ENCODE measurements at places on chromosomes 16 and 17. TPM values are rescaled to one million over a fixed set of nuclear protein-coding genes. Genes with fewer than 3 reads are reported as not detected.

DNA sequence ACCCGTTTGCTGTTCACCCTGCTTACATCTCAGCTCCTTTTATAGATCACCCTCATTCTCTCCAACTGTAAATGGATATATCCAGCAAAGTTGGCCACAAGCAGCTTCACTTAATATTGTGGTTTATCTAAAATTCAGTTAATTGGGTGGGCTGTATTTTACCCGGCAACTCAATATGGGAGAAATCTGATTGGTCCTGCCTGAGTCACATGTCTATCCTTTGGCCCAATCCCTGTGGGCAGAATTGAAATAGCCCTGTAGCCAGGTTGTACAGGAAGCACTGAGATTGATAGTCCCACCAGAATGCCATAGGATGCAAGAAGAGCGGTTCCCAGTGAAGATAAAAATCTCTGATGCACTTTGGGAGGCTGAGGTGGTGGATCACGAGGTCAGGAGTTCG is 73.2 kb downstream of the AIPL1 start:
- DNase-seq = no peak

GRCh38 chr17:50316016-50316587 is 29.8 kb upstream of the XYLT2 start:
- no peak for DNase-seq

GRCh38 chr17:67574658-67575293 is 143.0 kb upstream of the NOL11 start:
- DNase-seq = no peak

DNA sequence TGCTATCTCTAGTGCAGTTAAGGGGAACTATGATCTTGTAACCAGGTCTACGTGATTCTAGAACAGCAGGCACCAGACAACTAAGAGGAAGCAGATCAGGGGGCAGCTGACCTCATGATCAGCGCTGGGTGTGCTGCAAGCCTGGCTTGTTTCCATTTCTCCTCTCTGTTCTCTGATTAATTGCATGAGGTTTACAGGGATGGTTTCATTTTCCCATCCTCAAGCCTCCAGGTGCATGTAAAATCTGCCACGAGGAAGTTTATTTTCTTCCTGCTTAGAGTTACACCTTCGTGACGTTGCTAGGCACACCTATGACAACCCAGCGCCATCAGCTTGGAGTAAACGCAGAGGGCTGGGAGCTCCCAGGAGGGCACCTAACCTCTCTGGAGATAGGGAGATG is 4.3 kb upstream of the NUPR1 start:
- DNase-seq = no peak

DNA sequence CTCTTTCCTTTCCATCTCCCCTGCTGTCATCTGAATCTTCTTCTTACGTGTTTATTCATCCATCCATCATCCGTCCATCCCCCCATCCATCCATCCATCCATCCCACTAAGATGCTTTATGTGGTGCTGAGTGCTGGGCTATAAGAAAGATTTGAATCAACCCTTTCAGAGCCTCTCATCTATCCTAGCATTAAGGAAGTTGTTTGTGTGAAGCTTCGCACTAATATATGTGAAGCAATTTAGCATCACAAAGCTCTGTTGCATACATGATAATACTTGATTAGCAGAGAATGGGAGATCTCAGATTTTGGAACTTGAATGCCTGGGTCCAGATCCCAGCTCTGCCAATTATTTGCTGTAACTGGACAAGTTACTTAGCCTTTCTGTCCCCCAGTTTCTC is 255.7 kb downstream of the SHISA9 start:
- DNase-seq = no peak

GRCh38 chr17:61720016-61720795 is 129.2 kb upstream of the NACA2 start:
- no peak for DNase-seq

GRCh38 chr17:18280766-18281371 is 20.4 kb downstream of the MIEF2 start:
- DNase-seq = no peak

DNA sequence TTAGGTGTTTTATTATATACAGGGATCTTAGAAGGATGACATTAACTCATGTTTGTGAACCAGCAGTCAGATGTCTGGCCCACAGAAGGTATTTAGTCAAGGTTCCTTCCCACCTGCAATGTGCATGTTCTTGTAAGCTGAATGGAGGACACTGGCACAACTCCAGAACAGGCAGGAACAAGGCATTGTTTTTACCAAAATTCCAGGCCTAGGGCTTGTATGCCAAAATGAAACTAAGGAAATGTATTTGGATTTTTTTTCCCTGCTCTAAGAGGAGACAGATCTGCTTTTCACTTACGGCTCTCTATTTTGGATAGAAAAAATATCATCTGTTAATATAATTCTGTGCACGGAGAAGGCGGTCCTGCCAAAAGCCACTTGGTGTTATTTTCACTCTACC is 312.5 kb downstream of the GRIN2A start:
- DNase-seq = no peak

- no peak for DNase-seq
These were observed 9.3 kb downstream of the CTRB2 start for GRCh38 chr16:75197522-75198134.

Gene SPNS2
- not detected for total RNA-seq

Gene TMC8
- total RNA-seq = not detected

Gene ATAD5
- total RNA-seq = 7.2 TPM

Gene DNAAF8
- total RNA-seq = 0.26 TPM

Gene TPSD1
- total RNA-seq = not detected

Gene HS3ST3B1
- total RNA-seq = 10.8 TPM

Gene THRA
- total RNA-seq = 6.2 TPM

Gene SEPTIN1
- 0.26 TPM for total RNA-seq

Gene CCL1
- not detected for total RNA-seq

Gene ABCA3
- 11.7 TPM for total RNA-seq

Gene EXOC3L1
- total RNA-seq = not detected

Gene PDIA2
- 0.64 TPM for total RNA-seq

Gene ABCC11
- total RNA-seq = not detected

Gene ACTG1
- 3,093 TPM for total RNA-seq

Gene CAVIN1
- 70.4 TPM for total RNA-seq

Measured in NCI-H460 (cell line).